ENCODE measurements at places on chromosomes 11 and 22. TPM values are rescaled to one million over a fixed set of nuclear protein-coding genes. Genes with fewer than 3 reads are reported as not detected.

KCNK4 gene
- not detected for total RNA-seq

APOA5 gene
- not detected for total RNA-seq

OR51B5 gene
- total RNA-seq, result not detected

GRCh38 chr22:29388759-29389090 is 355 bp upstream of the AP1B1 start:
- no peak for DNase-seq

GRCh38 chr11:86889001-86889341 is 66.2 kb downstream of the FZD4 start:
- no peak for DNase-seq

TYR gene
- not detected for total RNA-seq

GRCh38 chr11:14312736-14313438 is 46.1 kb downstream of the RRAS2 start:
- DNase-seq, result no peak

GRCh38 chr11:57566005-57566904 is 1.2 kb downstream of the UBE2L6 start:
- DNase-seq, result peak; percentile 23

DNA sequence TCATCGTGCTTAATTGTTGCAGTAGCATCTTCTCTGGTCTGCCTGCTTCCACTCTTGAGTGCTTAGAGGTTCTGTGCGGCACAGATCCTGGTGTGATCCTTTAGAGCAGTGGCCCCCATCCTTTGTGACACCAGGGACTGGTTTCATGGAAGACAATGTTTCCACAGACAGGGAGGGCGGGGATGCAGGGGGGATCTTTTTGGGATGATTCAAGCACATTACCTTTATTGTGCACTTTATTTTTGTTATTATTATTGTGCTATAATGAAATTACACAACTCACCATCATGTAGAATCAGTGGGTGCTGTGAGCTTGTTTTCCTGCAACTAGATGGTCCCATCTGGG is 76.8 kb upstream of the SHANK2 start:
- no peak for DNase-seq

DNA sequence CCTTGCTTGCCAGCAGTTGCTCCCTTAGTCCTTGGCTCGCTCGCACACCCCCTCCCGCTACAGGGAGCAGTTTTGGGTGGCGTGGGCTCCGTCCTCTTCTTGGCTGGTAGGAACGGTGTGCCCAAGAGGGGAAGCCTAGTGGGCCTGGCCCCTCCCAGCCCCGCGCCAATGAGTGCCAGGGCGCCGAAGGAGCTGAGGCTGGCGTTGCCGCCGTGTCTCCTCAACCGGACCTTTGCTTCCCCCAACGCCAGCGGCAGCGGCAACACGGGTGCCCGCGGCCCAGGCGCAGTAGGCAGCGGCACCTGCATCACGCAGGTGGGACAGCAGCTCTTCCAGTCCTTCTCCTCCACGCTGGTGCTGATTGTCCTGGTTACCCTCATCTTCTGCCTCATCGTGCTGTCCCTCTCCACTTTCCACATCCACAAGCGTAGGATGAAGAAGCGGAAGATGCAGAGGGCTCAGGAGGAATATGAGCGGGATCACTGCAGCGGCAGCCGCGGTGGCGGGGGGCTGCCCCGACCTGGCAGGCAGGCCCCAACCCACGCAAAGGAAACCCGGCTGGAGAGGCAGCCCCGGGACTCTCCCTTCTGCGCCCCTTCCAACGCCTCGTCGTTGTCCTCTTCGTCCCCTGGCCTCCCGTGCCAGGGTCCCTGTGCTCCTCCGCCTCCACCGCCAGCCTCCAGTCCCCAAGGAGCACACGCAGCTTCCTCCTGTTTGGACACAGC is 1.6 kb downstream of the C11orf87 start:
- DNase-seq, result no peak

GRCh38 chr11:111912535-111912934 is at the start of gene HSPB2:
Gene HSPB2, plus strand, starts transcription at chr11:111912734. Its CDS starts 96 bp downstream, at chr11:111912830.
- no peak for DNase-seq

SLC15A3 gene
- 6.8 TPM for total RNA-seq

- DNase-seq, result no peak
Measured at GRCh38 chr11:91686281-91686680, 538.3 kb upstream of the FAT3 start.

DNA sequence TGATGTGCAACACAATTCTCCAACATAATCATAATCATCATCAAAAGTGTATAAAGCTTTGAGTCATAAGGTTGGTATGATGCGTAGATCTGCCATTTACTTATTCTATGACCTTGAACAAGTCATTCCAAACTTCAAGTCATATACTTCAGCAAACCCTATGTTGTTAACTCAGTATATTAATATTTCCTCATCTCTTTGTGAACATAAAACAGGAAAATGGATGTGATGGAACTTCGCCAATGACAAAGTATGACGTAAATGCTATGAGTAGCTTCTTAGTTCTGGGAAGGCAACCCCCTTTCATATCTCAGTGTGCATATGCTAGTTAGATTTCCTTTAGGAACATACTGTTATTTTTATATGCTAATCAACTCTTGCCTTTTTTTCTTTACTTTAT is 102.7 kb upstream of the ANO3 start:
- DNase-seq, result no peak

GRCh38 chr22:25692397-25693267 is 49.4 kb upstream of the MYO18B start:
- DNase-seq, result no peak

DNA sequence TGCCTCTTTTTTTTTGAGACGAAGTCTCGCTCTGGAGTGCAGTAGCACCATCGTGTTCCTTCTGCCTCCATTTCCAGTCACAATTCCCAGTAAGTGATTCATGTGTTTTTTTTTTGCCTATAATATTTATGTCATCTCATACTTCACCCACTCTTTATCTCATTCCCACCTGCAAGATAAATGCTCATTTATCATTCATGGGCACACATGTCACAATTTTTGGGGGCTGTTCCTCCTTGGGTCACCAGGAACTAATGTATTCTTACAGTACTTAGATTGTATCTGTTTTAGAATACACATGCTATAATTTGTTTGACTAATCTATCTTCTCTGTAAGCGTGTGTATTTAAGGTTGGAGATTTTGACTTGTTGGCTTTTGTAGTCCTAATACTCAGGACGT is 222.7 kb downstream of the SWAP70 start:
- no peak for DNase-seq

DEPDC7 gene
- 1.2 TPM for total RNA-seq

LDHAL6A gene
- not detected for total RNA-seq

MIAT gene
- total RNA-seq, result 0.64 TPM

B4GAT1 gene
- 11.8 TPM for total RNA-seq

DNA sequence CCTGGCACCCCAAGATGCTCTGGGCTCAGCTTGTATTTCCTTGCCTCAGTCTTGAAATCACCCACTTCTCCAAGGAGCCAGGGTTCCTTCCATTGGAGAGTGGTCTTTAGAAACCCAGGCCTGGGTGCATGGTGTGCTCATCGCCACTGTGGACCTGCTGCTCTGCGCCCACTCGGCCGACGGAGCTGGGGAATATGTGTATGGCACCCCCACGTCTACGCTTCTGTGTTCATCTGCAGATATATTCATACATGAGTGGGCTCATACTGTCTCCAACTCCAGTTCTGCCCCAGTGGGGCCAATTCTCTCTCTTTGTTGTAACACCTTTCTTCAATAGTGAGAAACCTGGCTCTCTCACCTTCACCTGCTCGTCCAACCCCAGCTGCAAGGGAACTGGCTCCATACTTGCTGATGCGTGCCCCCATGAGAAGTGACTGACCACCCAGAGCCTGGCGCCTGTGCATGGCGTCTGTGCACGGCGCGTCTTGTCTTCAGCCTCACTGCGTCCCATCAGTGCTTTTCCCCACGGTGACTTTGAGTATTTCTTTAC is 39.8 kb downstream of the KCNQ1 start:
- no peak for DNase-seq

ZBTB44 gene
- total RNA-seq, result 29.7 TPM

DNA sequence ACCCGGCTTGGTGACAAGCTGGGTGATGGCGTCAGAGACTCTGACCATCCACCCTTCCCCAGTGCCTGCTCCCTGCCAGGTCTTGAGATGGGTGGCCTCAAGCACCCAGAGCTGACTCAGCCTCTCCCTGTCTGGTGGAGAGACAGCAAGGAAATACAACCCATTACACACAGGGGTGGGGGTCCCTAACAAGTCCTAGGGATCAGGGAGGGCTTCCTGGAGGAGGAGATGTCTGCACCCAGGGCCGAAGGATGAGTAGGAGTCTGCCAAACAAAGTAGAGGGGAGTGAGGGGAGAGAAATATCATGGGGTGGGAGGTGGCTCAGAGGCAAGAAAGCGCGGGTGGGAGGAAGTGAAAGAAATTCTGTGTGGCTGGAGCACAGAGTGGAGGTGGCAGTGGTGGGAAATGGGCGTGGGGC is 6.8 kb downstream of the MAFF start:
- DNase-seq, result no peak

TECTA gene
- total RNA-seq, result not detected

A4GALT gene
- total RNA-seq, result 8.6 TPM

- DNase-seq, result no peak
Measured at GRCh38 chr11:125251956-125252355, 87.4 kb downstream of the PKNOX2 start.

- DNase-seq, result no peak
Measured at GRCh38 chr11:122750049-122750448, 88.3 kb upstream of the CRTAM start.

SPON1 gene
- not detected for total RNA-seq

DNA sequence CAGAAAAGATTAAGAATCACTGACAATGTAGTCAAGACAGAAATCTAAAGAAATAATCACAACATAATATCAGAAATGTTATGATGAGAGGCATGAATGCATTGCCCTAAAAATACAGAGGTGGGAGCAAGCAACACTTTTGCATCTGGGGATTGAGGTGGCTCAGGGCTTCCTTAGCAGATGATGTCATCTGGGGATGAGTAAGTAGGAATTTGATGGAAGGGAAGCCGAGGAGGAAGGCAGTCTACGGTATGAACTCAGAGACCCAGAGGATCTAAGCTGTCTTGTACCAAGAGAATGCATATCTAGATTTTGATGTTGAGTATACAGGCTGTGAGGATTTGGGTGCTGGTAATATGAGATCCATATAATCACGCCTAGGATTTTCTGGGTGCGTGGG is 193.0 kb upstream of the SNX19 start:
- DNase-seq, result no peak

DNA sequence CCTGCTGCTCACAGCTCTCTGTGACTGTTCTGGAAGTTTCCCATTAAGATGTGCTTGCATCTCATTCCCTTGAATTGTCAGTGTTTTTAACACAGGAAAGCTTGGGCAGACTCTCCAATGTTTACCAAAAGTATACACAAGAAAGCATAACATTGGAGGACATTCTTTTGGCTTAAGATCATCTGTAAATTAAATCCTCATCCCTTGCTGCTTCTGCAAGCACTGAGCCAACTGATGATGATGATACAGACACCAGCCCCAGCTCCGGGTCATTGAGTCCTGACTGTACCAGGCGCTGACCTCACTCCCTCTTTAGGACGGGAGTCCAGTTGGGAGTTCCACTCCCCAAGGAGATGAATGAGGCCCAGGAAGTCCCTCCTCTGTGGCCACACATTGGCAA is 23.8 kb downstream of the CD82 start:
- no peak for DNase-seq

DNA sequence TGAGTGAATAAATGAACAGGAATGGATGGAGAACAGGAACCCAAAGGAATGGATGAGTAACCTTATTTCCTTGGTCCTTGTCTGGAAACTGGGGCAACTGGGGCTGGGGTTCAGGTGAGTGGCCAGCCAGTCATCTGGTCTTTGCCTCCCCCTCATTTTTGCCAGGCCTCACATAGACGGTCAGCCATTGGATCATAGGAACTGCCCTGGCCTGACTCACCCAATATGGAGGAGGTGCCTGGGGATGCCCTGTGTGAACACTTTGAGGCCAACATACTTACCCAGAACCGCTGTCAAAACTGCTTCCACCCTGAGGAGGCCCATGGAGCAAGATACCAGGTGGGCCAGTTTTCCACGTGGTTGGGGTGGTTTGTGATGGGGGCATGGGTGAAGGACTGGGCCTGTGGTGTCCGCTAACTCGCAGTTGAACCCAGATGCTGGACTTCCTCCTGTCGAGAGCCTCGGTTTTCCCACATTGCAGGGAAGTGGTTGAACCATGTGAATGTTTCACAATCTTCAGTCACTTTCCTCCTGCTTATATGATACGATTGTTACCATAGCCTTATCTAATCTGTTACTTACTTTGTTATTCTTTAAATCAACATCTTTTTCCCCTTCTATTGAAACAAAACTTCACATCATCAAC is 4.4 kb downstream of the TRIOBP start:
- DNase-seq, result no peak

DEFB131B gene
- total RNA-seq, result not detected

P2RY6 gene
- not detected for total RNA-seq

DNA sequence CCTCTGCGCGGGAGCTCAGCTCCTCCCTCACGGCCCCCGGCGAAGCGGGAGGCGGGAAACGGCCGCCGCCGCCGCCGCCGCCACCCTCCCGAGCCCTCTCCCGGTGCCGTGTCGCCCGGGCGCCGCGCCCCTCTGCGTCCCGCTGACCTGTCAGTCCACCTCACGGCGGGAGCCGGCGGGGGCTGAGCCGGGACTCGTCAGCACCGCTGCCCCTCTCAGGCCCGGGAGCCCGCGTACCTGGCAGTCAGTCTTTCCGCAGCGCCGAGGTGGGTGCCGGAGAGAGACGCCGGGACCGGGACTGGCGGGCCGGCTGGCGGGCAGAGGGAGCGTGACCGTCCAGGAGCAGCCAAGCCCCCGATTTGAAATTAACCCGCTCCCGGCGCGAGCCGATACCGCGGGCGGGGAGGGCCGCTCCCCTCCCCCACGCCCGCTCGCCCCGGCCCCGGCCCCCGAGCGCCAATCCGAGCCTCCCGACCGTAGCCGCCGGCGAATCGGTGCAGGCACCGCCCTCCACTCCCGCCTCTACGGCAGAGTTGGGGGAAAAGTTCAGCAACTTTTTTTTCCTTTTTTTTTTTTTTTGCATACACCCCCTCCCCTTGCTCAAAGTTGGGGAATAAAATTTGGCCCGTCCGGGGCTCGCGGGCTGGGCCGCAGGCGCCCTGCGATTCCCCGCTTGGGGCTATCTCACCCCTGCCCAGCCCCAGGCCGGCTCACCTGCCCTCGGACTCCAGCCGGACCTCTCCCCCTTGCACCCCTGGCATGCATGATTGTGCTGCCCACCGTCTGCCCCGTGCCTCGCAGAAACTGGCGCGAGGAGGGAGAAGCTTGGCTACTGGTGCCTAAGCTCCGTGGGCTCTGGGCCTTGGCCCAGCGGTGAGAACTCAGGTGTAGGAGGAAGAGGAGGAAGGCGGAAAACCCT is 774 bp upstream of the E2F8 start:
- peak; percentile 77 for DNase-seq

GRCh38 chr11:71305041-71305440 is 52.7 kb upstream of the SHANK2 start:
- no peak for DNase-seq

DNA sequence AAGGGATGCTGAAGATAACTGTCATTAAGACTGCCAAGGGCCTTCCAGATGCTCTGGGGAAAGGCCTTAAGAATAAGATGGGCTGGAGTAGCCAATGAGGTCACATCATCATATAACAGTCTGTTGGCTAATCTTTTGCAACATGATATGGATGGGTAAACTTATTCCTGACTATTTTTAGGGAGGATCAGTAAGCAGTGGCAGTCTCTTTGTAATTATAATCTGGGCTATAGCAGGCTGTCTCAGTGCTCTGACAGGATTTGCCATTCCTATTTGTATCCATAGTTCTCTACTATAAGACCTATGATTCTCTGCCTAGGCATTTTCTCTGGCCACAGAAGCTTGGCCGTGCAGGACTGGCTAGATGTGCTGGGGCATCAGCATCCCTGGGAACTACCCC is 16.1 kb upstream of the CALCB start:
- no peak for DNase-seq

PIWIL4 gene
- total RNA-seq, result 7.7 TPM

Measured in Calu3 (cell line).